Hematopoietic multipotent progenitor cell treated with erythropoietin and hydrocortisone succinate and interleukin-3 and kit ligand, for 8 days (in vitro differentiated cells): ENCODE measurements at places on chromosomes 2 and 18.
A peak's percentile ranks its signal among the peaks of the same experiment; 100 is the strongest.

GRCh38 chr2:232412986-232413385 lies 6.3 kb downstream of the ALPG start:
- no peak for DNase-seq

- DNase-seq = no peak
These were observed 65.8 kb downstream of the RNF144A start for GRCh38 chr2:6982934-6983589.

DNA sequence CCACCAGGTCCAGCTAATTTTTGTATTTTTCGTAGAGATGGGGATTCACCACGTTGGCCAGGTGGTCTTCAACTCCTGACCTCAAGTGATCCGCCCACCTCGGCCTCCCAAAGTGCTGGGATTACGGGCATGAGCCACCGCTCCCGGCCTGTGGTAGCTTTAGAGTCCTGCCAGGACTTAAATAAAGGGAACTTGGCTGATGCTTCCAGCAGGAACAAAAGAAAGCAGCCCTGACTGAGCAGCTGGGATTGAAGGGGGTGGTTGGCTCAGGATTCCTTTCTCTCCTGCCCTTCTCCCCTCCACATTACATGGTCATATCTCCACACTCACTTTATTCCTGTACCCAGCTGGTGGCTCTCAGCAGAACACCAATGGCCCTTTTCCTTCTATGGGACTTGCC lies 20.0 kb downstream of the EFHD1 start:
- no peak for DNase-seq

- DNase-seq = no peak
These were observed 52.8 kb downstream of the TTC32 start for GRCh38 chr2:19848952-19849351.

DNA sequence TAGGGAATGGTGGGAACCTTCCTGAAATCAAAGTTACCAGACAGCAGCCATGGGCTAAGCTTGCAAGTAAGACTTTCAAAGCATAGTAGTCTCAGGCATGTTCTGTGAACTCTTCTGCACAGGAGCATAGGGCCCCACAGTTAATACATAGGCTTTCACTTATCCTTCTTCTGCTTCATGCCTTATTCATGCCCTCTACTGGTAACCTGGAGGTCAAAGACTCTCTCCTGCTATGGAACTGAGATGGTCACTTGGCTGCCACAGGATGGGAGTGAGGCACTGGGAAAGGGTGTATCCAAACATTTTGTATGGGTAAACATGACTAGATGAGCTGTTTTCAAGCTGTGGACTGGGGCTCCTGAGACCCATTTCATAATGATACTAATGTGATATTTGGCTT lies 49.1 kb upstream of the ZNF638 start:
- peak; percentile 49 for DNase-seq

DNA sequence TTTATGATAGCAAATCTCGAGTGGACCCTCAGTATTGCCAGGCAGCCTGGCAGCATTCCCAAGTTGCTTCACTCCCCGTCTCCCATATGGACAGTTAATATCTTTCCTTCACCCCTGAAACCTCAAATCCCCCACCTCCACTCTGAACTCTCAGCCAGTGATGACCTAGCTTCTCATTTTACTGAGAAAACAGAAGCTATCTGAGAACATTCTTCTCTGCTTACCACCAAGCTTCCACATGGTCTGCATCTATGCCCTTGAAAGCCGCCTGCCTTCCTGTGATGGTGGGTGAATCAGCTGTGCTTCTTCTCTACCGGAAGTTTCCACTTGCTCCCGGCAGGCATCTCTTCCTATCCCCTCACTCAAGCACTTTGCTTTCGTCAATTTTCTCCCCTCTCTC lies 529.2 kb downstream of the EPHA4 start:
- no peak for DNase-seq

DNA sequence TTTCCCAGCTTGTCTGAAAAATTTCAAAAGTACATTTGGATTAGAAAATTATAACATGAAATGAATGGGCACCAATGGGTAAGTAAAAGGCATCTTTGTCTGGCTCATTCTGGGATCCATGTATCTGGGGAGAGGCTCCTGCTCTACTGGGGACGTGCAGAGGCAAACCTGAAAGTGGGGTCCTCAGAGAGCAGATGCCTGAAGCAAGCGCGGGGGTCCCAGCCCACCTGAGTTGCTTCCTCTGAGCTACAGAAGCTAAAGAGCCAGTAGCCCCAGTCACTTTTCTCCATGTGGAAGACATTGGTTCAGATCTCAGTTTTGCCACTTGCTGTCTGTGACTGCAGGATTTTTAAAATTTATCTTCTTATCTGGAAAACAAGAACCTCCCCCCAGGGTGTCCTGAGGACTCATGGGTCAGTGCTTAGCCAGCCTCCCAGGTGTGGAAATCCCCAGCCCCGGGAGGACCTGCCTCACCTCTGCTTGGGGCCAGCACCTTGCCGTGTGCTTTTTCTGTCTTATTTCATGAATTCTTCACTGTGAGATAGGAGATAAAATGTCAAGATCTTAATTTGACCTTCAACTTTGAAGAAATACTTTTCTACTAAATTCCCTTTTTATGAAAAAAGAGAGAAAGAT lies 25.1 kb upstream of the ODC1 start:
- DNase-seq = no peak

- no peak for DNase-seq
These were observed 113.4 kb downstream of the HDAC4 start for GRCh38 chr2:239287461-239287860.

DNA sequence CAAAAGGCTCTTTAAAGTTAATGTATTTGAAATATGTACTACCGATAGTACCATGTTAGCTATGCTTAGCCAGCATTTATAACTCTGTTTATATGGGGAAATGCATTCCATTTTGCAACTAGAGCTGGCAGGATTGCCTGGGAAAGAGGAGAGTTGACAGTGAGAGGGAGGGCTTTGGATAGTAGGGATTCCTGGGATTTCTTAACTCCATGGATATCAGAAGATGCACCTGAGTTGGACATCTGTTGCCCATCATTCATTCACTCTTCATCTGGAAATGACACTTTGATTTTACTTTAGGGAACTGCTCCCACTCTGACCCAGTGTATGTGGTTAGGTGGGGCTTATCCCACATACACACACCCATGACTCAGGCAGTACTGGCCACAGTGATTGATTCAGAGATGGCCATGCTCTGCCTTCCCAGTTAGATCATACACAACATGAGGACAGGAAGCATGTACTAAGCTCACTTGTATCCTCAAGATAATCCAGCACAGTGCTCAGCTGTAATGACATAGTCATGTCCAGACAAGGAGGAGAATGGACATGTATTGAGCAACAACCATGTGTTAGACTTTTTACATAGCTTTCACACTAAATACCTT lies 248.8 kb downstream of the MREG start:
- DNase-seq = peak; percentile 53

DNA sequence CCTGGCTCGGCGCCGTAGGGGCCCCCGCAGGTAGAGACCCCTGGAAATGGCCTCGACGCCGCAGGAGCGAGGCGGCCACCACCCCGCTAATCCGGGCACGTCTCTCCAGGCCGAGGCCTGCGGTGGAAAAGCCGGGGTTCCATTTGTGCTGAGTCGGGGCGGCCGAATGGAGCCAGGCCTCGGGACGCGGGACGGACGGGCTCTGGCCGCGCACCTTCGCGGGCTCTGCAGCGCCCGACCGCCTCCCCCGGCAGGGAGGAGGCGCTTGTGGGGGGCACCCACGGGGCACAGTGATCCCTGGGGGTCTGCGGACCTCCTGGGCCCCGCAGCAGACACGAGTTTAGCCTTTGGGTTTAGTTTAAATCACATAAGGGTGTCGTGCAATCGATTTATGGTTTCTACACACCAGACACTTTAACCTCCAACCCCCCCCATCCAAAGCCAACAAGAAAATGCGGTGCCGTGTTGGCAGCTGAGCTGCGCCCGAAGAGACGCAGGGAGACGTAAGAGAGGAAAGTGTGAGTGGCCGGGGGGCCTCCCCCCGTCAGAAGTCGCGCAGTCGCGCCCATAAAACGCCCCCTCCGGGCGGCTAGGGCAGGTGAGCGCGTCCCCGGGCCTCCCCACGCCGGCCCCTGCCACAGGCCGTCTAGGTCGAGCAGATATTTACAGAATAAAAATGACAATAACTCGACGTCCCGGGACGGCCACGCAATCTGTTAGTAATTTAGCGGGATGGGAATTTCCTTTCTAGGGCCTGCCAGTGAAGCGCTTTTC lies 1.0 kb upstream of the NFATC1 start:
- DNase-seq = peak; percentile 57

DNA sequence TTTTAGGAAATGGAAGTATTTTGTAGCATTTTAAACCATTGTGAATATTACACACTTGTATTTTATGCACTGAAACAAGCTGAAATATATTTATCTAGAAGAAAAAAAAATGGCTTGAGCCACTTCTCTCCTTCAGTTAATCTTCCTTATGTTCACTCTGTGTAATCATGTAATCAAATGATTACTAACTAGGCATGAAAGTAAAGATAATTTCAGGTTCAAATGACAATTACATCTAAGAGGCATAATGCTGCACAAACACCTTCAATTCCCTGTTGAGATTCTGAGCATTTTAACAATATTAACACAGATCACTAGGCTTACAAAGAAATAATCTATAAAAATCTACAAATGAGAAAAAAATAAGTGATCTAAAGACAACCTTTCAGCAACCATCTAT lies 119.6 kb upstream of the ITGB6 start:
- no peak for DNase-seq

GRCh38 chr2:15729709-15730544 lies 138.3 kb downstream of the DDX1 start:
- DNase-seq = no peak

DNA sequence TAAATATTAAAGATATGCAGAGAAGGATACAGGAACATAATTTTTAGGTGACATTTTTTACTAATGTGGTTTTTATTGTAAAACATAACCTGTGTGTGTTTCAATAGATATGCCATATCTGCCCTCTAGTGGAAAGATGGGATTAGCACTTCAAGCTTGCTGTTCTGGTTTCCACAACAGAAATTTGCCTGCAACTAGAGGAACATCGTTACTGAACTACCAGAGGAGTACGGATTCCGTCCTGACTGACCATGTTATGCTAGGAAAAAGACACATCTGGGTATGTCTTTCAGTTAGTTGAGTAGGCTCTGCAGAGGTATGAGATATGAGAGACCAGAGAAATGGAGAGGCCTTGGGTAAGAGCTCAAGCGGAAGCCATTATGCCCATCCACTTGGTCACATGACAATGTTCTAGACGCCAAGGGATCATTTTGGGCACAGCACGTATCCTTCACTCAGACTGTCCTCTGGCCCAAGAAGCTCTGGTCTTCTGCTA lies 104.9 kb downstream of the MBD2 start:
- DNase-seq = peak; percentile 66

DNA sequence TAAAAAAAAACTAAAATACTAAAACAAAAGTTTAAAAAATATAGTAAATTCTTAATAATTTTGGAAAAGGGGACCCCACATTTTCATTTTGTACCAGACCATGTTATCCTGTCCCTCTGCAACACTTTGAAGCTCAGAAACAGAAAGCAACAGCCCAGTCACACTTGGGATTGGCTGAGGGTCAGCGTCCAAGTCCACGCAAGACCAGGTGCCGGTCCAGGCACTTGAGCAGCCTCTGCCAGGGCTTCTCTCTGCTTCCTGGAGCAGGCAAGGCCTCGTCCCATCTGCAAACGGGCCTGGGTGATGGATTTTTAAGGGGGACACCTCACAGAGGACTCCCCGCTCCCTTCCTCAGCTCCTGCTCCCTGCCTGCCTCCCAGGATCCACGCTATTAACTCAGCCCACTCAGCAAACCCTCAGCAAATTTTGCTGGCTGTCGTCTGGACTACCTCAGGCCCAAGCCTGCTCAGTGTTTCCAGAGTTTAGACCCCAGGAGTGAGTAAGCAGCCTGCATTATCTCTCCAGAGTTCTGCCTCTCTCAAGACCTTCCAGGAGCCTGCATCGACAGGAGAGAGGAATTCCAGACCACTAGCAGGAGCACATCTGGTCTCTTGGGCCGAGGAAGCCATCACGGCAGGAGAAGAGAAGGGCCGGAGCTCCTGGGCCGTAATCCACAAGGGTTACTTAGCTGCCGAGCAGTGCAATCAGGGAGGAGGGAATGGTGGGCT lies 88.7 kb upstream of the STPG4 start:
- no peak for DNase-seq

GRCh38 chr2:240557808-240558207 lies at the start of gene ANKMY1:
TSS of gene ANKMY1 (minus strand) at chr2:240557988. CDS start at chr2:240557335, 653 bp downstream.
- peak; percentile 84 for DNase-seq

GRCh38 chr2:160376576-160376975 lies 117.0 kb downstream of the RBMS1 start:
- no peak for DNase-seq

DNA sequence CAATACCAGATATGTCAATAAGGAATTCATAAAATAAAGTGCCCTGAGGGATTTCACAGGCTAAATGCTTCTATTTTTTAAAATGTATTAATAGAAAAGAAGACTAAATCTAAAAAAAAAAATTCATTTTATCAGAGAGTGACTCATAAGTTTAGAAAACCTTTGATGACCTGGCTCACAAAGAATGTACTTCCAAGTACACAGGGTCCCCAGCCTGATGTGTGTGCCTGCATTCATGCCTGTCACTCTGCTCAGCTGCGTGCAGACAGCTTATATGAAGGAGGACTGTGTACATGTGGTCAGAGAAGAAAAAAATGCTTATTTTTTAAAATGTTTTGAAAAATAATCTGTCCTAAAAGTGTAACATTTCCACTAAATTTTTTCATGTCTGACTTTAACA lies 3.0 kb upstream of the CPS1 start:
- no peak for DNase-seq

GRCh38 chr18:77572537-77572936 lies 322.9 kb downstream of the GALR1 start:
- no peak for DNase-seq

GRCh38 chr2:177693658-177694339 lies 301.2 kb downstream of the AGPS start:
- DNase-seq = peak; percentile 74

GRCh38 chr18:3119401-3120341 lies 100.1 kb downstream of the MYOM1 start:
- peak; percentile 24 for DNase-seq

DNA sequence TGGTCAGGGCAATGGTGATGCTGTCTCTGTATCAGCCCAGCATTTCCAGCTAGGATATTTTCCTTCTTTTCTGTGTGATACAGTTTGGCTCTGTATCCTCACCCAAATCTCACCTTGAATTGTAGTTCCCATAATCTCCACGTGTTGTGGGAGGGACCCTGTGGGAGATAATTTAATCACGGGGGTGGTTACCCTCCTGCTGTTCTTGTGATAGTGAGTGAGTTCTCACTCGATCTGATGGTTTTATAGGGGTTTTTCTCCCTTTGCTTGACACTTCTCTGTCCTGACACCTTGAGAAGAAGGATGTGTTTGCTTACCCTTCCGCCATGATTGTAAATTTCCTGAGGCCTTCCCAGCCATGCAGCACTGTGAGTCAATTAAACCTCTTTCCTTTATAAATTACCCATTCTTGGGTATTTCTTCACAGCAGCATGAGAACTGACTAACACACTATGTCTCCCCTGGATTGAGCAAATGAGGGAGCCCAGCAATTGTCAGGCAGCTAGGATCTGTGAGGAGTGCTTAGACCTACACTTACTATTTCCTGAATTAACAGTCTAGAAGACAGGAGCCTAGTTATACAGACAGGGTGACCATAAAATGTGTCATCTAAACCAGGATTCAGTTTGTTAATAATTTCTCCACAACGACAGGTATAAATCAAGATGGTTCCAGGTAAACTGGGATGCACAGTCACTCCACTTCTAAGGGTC lies 6.0 kb downstream of the SCN2A start:
- DNase-seq = no peak

GRCh38 chr2:8276026-8276425 lies 405.8 kb upstream of the ID2 start:
- DNase-seq = no peak

GRCh38 chr2:210756855-210757254 lies 200.5 kb downstream of the CPS1 start:
- no peak for DNase-seq

GRCh38 chr2:236720974-236721540 lies 151.4 kb downstream of the ACKR3 start:
- no peak for DNase-seq
